ENCODE measurements at places on chromosomes 4 and X. TPM values are rescaled to one million over a fixed set of nuclear protein-coding genes. Genes with fewer than 3 reads are reported as not detected.

TCEAL7 gene
- polyA plus RNA-seq = not detected

FRMD7 gene
- not detected for polyA plus RNA-seq

USP17L10 gene
- polyA plus RNA-seq = not detected

ANK2 gene
- polyA plus RNA-seq = not detected

JCHAIN gene
- 2.7 TPM for polyA plus RNA-seq

TMEM47 gene
- polyA plus RNA-seq = not detected

LRCH2 gene
- polyA plus RNA-seq = not detected

DMD gene
- polyA plus RNA-seq = not detected

DNA sequence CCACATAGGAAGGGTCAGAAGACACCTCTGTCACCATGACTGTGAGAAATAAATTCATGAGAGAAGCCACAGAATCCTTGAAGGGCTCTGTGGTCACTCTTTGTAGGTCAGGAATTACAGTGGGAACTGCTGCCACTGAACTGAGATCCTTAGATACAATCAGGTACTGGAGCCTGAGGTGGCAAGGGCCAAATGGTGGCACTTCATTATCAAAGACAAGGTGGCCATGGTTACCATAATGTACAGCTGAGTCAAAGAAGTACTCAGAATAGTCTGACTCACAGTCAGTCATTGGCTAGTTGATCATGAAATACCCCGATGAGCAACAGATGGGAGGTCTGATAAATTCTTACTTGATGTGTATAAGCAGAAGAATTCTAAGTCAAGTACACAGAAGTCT, 131.9 kb downstream of the RTL3 start:
- no peaks in the 10 kb centered on the region for H3K36me3 ChIP-seq
- no peak overlapping the region for H3K4me3 ChIP-seq
- no peak for DNase-seq
- no peaks in the 10 kb centered on the region for H3K27me3 ChIP-seq
- no peak overlapping the region for H3K27ac ChIP-seq

GRCh38 chr4:67714248-67714583, 13.3 kb upstream of the UBA6 start:
- peak overlapping the region; percentile 46 for H3K27ac ChIP-seq
- peaks cover 22% of the 10 kb centered on the region for H3K36me3 ChIP-seq
- no peaks in the 10 kb centered on the region for H3K27me3 ChIP-seq
- DNase-seq = no peak
- peaks cover 16% of the 10 kb centered on the region for H3K4me1 ChIP-seq
- H3K4me3 ChIP-seq = no peak overlapping the region

DNA sequence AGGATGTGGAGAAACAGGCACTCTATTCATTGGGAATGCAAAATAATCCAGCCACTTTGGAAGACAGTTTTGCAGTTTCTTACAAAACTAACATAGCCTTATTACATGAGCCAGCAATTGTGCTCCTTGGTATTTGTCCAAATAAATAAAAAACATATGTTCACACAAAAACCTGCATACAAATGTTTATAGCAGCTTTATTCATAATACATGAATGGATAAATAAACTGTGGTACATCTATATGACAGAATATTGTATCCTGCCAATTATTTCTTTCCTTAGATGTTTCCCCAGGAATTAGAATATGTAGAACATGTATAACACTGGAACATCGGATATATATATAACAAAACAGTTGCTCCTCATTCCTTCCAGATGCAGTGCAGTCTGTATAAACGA, 57.7 kb upstream of the VEGFC start:
- no peaks in the 10 kb centered on the region for H3K27me3 ChIP-seq
- DNase-seq = no peak
- no peaks in the 10 kb centered on the region for H3K4me1 ChIP-seq
- no peak overlapping the region for H3K4me3 ChIP-seq

GRCh38 chr4:89245459-89245858, 62.1 kb downstream of the GPRIN3 start:
- H3K27ac ChIP-seq = no peak overlapping the region
- H3K4me3 ChIP-seq = no peak overlapping the region
- peaks cover 44% of the 10 kb centered on the region for H3K36me3 ChIP-seq
- DNase-seq = no peak
- H3K27me3 ChIP-seq = no peaks in the 10 kb centered on the region

- peak overlapping the region; percentile 80 for H3K27ac ChIP-seq
- no peak for DNase-seq
- H3K4me3 ChIP-seq = peak overlapping the region; percentile 84
- peaks cover 6% of the 10 kb centered on the region for H3K36me3 ChIP-seq
These were observed 324 bp upstream of the MSN start for GRCh38 chrX:65667157-65667502.

DNA sequence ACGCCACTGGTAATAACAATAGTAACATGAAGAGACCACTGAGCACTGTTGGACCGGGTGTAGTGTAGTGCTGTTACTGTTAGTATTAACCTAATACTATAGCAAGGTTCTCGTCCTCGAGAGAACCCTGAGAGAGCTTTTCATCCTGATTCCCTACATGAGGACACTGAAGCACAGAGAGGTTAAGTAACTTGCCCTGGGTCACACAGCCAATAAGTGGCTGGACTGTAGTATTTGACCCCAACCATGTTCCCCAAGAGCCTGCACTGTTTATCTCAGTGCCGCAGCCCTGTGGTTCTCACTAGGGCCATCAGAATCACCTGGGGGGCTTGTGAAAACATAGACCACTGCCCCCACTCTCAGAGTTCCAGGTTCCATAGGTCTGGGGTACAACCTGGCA, 10.4 kb downstream of the SCML1 start:
- no peaks in the 10 kb centered on the region for H3K27me3 ChIP-seq
- H3K4me3 ChIP-seq = no peak overlapping the region
- H3K36me3 ChIP-seq = peaks cover 42% of the 10 kb centered on the region

- no peak for DNase-seq
- no peaks in the 10 kb centered on the region for H3K4me1 ChIP-seq
- H3K27me3 ChIP-seq = peaks cover 23% of the 10 kb centered on the region
- no peak overlapping the region for H3K4me3 ChIP-seq
These were observed 24.1 kb downstream of the C4orf50 start for GRCh38 chr4:5993876-5994811.

DNA sequence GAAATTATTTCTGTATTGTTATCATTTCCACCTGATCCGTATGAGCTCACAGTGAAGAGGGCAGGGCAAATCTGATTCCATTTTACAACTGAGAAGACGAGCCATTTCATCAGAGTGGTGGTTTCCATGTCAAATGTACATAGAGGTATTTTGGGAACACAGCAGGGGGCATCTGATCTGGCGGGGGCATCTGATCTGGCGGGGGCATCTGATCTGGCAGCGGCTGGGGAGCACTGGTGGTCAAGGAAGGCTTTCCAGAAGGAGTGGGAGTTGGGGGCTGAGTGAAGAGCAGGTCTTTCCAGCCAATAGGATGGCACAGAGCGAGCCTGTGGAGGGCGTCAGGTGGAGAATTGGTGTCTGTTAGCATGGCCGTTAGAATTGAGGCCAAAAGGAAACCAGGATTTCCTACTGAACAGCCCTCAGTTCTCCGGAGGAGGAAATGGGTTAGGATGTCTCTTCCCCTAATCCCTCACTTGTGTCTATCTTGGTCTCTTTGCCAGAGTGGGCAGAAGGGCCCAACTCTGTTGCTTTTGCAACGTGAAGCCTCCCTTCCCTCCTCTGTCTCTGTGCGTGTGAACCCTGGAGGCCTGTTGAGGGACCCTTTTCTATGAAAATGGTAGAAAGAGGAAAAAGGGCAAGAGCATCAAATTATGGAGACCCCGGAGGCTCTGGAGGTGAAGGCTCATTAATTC, 41.3 kb downstream of the RHOH start:
- H3K27me3 ChIP-seq = no peaks in the 10 kb centered on the region
- DNase-seq = no peak
- H3K27ac ChIP-seq = peak overlapping the region; percentile 98
- H3K36me3 ChIP-seq = peaks cover 9% of the 10 kb centered on the region

- H3K36me3 ChIP-seq = no peaks in the 10 kb centered on the region
- no peaks in the 10 kb centered on the region for H3K27me3 ChIP-seq
- no peaks in the 10 kb centered on the region for H3K4me1 ChIP-seq
- H3K27ac ChIP-seq = no peak overlapping the region
- H3K4me3 ChIP-seq = no peak overlapping the region
- no peak for DNase-seq
These were observed 22.9 kb upstream of the SOWAHD start for GRCh38 chrX:119735467-119735866.

DNA sequence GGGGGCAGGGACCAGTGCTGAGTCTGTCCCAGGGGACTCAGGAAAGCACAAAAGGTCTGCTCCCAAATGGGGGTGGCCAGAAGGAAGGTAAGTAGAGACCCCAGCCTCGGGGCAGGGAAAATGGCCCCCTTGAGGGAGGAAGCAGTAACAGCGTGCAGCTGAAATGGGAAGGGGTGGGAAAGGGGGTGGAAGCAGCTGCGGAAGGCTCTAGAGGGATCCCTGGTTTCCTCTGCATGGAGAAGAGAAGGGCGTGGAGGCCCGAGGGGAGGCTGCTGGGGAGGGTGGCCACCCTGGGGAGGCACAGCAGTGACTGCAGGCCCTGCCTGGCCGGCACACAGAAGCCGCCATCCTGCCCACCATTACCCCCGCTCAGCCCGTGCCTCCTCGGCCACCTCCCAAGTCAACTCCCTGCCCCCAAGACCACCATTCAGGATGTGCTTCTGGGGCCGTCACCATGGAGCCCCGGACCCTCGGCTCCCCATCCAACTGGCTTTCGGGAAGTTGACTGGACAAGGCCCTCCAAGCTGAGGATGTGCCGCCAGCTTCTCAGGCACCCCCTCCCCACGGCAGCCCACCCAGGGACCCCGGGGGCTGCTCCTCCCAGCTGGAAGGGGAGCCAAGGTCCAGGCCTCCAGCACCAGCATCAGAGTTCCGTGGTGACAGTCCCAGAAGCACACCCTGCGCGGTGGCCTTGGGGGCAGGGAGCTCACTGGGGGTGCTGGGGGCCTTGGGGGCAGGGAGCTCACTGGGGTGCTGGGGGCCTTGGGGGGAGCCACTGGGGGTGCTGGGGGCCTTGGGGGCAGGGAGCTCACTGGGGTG, 23.6 kb downstream of the CFAP99 start:
- H3K4me1 ChIP-seq = peaks cover 2% of the 10 kb centered on the region
- DNase-seq = no peak
- no peak overlapping the region for H3K27ac ChIP-seq
- H3K36me3 ChIP-seq = no peaks in the 10 kb centered on the region

GRCh38 chr4:40998675-40999358, 215.5 kb downstream of the APBB2 start:
- no peaks in the 10 kb centered on the region for H3K36me3 ChIP-seq
- H3K27me3 ChIP-seq = no peaks in the 10 kb centered on the region
- no peak overlapping the region for H3K4me3 ChIP-seq
- DNase-seq = no peak
- H3K4me1 ChIP-seq = no peaks in the 10 kb centered on the region

DNA sequence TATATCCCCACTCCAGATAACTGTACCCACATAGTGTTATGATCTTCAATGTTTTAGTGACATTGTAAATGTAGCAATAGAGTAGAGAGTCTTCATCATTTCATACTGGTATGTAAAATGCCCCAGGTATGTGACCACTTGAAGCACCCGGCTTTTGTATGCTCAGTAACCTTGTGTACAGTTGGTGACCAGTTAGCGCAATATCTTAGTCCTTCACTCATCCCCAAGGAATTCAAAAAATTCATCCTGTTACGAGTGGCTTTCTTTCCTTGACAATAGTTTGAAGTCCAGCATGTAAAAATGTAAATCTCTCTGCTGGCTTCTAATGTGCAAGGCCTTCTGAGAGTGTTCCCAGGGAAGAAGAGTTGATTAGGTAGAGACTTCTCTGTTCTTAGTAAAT, 145.6 kb downstream of the ARX start:
- H3K4me1 ChIP-seq = no peaks in the 10 kb centered on the region
- peaks cover 2% of the 10 kb centered on the region for H3K36me3 ChIP-seq
- DNase-seq = no peak

DNA sequence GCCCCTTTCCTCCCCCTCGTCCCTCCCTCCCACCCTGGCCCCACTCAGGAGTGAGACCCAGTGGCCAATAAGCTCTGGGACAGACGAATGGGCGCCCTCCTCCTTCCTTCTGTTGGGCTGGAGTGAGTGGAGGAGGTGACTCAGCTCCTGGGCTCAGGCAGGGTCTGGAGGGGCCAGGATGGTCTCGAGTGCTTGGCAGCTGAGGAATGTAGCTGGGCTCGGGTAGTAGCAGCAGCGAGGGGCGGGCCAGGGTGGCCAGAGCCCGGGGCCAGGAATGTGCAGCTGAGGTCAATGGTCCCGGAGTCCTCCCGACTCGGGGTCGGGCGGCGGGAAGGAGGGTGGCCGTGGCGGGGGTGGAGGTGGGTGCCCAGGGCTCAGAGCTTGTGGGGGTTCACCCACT, 15.0 kb downstream of the G6PD start:
- no peaks in the 10 kb centered on the region for H3K27me3 ChIP-seq
- no peak for DNase-seq
- no peak overlapping the region for H3K27ac ChIP-seq
- peaks cover 24% of the 10 kb centered on the region for H3K36me3 ChIP-seq
- H3K4me1 ChIP-seq = no peaks in the 10 kb centered on the region

- peaks cover 4% of the 10 kb centered on the region for H3K27me3 ChIP-seq
- no peak for DNase-seq
- H3K36me3 ChIP-seq = peaks cover 2% of the 10 kb centered on the region
- H3K4me1 ChIP-seq = peaks cover 10% of the 10 kb centered on the region
These were observed 94.3 kb upstream of the AFAP1 start for GRCh38 chr4:8033829-8034528.

DNA sequence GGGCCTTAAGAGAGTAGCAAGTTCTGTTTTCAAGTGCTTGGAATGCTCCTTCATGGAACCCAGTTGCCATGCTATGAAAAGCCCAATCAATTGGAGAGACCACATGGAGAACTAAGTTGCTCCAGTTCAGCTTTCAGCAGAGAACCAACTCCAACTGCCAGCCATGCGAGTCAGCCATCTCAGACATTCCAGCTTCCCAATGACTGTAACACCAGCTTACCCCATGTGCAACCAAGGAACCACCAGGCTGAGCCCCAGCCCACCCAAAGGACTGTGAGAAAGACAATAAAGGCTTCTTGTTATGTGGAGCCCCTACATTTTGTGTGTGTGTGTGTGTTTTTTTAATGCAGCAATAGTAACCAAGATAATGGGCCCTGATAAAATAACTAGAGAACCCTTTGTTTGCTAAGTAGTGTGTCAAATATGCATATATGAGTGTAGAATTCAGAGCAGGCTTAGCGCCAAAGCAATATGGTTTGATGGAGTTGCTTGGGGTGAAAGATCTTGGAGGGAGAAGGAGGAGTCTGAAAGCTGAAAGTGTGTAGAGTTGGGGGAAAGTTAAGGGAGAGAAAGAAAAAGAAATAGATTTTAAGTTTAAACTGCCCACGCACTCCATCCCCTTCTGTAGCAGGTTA, 35.0 kb upstream of the CCKAR start:
- H3K4me3 ChIP-seq = no peak overlapping the region
- no peak for DNase-seq

All from naive thymus-derived CD8-positive, alpha-beta T cell (primary cell).